ENCODE measurements at places on chromosomes 11 and 22.

DNA sequence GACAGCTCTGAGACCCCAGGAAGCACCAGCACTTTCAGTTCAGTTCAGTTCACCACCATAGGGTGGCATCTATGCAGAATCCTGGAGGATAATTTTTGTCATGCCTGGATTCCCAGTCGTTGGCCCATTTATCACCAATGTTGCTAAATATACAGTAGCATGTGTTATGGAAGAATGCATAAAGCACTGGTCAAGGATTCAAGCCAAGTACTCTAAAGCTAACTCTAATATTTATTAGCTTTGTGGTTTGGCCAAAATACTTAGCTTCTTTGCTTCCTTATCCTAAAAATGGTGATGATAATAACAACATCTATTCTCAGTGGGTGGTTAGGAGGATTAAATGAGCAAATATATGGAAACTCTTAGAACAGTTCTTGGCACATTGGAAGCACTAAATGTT lies 294.7 kb upstream of the ZC3H12C start:
- no peak for DNase-seq

DNA sequence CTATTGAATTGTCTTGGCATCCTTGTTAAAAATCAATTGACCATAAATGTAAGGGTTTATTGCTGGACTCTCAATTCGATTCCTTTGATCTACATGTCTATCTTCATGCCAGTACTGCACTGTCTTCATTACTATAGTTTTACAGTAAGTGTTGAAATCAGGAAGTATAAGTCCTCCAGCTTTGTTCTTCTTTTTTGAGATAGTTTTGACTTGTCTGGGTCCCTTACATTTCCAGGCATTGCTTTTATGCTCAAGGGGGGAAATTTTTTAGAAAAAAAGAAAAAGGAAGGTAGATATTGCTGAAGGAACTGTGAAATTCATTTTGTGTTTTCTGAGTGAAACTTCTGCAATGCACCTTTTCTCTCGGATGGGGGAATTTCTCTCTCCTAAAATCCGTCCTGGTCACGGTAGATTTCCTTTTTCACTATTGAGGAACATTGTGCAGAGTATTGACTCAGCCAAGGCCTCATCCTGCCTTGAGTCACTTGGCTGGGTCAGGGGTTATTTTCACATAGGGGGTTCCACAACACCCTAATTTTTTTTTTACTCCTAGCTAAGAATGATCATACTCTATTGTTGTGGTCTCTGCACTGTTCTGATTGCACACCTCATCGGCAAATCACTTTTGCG lies 2.8 kb upstream of the ACER3 start:
- DNase-seq = no peak

DNA sequence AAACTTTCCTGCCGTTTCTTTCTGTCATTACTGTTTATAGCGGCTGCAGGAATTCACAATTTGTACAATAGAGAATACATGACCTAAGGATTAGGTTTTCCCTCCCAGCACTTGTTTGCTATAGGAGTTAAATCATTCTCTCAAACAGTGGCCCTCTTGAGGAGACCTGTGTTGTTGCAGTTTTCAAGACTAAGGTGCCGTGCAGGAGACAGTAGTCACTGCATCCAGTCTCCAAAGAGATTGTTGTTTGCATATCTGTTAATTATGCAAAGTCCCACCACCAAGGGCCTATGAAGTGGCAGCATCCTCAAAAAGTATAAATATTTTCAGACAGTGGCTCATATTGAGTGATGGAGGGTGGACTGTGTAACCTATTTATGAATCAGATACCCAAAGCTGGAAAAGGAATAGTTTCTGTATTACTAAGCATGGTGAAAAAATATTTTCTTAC lies 2.3 kb downstream of the PRSS23 start:
- DNase-seq = no peak

GRCh38 chr11:12717851-12718291 lies 43.6 kb downstream of the TEAD1 start:
- DNase-seq = no peak

DNA sequence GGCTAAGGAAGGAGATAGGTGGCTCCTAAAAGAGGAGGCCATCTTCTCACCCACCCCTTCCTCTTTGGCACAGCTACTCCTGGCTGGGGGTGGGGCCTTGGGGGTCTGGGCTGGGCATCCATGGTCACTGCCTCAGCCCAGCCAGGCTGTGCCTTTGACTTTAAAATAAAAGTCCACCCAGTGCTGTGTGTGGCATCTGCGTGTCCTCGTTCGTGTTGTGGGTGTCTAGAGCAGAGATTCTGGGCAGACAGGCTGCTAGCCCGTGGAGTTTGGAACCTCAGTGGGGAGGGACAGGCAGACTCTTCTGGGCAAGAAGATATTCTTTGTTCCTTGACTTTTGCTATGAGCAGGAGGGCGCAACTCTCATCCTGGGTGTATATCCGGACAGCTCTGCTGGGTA lies 13.1 kb downstream of the RPS6KA4 start:
- no peak for DNase-seq

DNA sequence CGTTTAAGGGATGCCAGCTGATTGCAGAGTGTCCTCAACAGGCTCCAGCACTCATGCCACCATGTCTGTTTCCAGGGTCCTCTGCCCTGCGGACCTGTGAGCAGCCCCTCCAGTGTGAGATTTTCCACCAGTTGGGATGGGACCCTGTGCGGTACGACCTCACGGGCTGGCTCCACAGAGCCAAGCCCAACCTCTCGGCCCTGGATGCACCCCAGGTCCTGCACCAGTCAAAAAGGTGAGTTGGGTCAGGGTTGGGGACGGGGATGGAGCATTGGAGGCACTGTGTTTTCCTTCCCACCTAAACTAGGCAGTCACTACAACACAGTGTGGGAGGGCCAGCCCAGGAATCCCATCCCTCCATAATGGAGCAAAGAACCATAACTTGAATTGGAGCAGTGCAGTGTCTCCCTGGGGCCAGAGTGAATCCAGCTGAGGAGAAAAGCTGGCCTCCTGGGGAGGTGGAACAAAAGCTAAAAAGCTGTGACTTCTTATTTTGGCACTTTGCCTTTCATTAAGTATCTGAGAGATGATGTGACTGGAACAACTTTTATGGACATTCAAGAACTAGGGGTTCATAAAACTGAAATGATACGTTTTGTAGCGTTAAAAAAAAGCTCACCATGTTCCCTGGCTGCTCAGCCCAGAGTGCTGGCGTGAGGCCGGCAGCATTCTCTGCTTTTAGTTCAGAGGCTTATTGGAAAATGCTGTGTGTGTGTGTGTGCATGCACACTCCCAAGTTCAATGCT lies 101.8 kb downstream of the MYO18B start:
- DNase-seq = no peak

DNA sequence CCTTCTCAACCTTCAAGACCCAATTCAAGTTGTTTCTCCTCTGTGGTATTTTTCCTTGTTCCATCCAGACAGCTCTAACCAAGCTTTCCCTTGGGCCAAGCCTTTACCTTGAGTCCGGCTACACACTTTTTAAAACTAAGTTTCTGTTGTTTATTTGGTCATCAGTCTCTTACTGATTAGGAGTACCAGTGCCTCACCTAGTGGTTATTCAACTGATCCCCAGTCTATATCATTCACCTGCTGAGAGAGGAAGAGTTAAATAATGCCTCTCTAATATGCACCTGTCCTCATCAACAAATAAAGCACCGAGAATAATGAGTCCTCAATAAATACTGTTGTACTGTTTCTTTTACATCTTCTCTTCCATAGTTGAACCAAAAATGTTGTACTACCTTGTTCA lies 160.8 kb downstream of the MSANTD4 start:
- DNase-seq = no peak

- peak; percentile 29 for DNase-seq
These were observed 13.8 kb downstream of the GGT5 start for GRCh38 chr22:24230911-24231656.

GRCh38 chr11:96303980-96304379 lies 39.0 kb downstream of the MAML2 start:
- DNase-seq = no peak
